Panc1 (cell line): ENCODE measurements at places on chromosomes 3 and 15.
A peak's percentile ranks its signal among the peaks of the same experiment; 100 is the strongest.

DNA sequence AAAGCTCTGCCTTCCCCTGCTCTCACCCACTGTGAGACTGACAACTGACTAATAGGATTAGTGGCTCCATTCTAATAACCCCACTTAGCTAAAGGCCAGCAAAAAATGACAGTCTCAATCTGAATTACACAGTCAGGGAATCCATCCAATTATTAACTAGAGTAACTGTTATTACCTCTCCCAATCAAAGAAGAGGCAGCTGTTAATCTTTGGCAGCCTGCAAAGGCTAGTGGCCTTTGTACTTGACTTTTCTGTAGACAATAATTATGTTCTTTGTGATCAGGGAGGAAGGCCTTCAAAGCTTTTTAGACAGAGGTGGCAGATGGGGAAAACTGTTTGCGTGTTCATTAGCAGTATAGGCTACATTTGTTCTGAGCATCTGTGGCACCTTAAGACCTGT is 177.7 kb downstream of the ISL2 start:
- DNase-seq, result no peak

GRCh38 chr15:33701304-33701696 is 267.0 kb upstream of the CHRM5 start:
- DNase-seq, result no peak

GRCh38 chr3:63387568-63387967 is 109.5 kb downstream of the SYNPR start:
- no peak for DNase-seq

DNA sequence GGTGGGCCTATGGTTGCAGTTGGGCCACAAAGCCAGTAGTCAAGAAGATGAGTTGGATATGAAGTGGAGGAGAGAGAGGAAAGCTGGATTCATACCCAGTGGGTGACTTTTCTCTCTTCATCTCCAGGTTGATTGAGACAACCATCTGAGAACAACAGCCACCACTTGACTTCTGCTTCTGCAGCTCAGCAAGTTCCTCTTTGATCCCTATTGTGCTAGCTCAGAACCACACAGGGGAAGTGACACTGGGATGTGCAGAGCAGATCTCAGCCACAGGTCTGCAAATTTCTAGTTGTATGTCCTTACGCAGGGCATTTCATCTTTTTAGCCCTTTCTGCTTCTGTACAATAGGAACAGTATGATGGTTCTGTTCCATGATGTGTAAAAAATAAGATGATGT is 459.2 kb upstream of the ARRDC4 start:
- no peak for DNase-seq

GRCh38 chr15:32853592-32853991 is 135.8 kb downstream of the GREM1 start:
- no peak for DNase-seq

DNA sequence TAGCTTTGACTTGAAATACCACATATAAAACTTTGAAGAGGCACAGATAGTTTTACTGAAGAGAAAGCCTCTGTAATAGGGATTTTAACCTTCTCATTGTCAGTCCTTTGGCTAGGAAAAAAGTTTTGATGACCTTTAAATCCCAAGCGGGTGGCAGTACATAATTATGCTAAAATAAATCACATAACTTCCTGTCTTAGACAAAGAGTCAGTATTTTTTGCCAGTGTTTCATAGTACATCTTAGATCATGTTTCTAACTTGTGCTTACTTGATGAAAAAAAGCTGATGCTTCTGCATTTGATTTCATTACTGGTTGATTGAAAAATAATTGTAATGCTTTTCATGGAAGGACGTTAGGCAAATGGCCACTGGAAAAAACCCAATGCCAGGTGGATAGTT is 5.8 kb downstream of the ST3GAL6 start:
- no peak for DNase-seq

DNA sequence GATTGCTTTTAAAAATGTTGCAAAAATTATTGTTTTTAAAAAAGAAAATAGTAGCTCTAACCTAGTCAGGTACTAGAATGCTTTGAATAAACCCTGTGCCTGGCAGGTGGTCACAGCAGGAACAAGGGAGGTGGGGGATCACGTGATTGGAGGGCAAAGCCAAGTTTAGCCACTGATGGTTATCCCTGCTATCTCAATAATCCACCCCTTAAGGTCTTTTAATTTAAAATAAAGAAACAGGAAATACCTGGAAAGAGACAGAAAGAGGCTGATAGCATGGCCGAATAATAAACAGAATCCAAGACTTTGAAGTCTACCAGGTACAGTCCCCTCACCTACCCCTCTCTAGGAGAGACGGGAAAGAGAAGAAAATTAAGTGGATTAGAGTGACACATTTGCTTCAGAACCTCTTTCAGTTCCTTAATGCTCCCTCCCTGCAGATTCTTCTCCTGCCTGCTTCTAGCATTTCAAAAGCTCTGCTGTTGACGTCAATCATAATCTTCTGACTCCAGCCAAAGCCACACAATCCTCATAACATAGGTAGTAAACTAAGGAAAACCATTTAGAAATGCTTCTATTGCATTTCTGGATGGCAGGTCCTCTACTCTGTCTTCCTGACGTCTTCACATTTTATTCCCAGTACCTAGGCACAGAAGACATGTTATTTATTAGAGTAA is 303.4 kb upstream of the MME start:
- no peak for DNase-seq

DNA sequence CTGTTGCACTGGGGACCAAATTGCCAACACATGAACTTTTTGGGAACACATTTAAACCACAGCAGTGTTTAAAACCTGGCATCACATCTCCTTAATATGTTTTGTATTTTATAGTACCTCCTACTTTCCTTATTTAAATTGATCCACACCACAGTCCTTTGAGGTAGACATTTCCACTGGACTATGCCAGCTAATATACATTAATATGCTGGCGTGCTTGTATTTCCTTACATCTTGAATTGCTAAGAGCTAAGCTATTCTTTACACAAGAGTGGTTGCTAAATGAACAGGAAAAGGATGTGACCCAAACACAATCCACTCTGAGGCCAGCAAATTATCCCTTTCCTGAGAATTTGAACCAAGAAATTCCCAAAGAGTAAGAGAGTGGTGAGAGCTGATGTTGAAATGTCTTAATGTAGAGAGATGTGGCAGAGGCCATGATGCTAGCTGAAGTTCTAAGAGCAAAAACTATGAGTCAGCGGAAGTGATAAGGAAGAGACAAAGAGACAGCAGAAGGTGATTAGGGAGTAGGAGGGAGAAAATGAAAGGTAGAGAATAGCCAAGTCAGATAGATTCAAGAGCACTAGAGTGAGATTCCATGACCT is 131.2 kb downstream of the CD47 start:
- DNase-seq, result no peak

DNA sequence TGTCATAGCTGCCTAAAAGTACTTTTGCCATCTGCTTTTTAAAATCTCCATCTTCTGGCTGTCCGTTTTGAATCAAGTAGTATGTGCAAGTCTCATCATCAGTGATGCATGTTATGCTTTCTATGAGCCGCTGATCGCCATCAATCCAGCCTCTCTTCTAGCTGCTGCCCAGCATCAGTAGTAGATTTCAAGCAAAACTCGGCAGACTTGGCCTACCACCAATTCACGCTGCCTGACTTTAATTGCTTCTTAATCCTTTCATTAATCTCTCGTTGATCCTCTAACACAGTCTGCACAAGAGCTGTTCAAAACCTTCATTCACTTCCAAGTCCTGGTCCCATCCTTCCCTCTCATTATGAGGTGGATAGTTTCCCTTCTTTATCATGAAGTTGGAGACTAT is 104.9 kb downstream of the NSUN3 start:
- no peak for DNase-seq

DNA sequence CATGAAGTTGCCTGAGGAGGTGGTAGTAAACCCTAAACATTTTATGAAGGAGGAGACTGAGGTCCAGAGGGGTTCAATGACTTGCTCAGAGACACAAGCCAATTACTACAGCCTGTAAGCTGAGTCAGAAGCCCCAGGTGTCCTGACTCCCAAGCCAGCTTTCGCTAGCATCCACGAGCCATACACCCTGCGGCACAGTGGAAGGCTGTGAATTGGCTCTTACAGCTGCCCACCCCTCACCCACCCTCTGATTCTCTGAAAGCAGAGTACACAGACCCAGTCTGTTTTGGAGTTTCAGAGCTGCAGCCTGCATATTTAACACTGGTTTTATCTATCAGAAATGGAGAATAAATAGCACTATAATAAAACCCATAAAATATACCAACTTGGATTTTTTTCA is 253.4 kb downstream of the IGSF11 start:
- no peak for DNase-seq

DNA sequence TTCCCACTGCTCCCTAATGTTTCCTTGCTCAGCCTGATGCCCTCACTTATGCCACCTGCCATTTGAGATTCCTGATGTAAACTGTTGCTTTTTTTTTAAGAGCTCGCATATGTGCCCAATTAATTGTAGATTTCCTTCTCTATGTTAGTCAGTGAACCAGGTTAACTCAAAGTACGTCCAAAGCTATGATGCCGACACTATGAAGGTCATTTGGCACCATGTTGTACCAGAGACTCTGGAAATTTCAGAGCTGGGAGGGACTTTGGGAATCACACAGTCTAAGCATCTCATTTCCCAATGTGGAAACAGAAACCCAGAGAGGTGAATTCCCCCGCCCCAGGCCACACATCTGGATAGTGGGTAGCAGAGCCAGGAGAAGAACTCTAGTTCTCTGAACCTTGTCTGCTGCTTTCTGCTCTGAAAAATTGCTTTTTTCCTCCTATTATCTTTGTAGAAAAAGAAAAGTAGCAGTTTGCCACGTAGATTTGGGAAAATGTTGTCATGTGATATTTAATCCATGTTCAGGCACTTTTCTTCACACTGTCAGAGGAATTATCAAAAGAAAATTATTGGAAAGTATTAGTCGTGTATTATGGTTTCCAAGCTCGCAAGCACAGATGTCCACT is 38.5 kb upstream of the TNFAIP8L3 start:
- no peak for DNase-seq

DNA sequence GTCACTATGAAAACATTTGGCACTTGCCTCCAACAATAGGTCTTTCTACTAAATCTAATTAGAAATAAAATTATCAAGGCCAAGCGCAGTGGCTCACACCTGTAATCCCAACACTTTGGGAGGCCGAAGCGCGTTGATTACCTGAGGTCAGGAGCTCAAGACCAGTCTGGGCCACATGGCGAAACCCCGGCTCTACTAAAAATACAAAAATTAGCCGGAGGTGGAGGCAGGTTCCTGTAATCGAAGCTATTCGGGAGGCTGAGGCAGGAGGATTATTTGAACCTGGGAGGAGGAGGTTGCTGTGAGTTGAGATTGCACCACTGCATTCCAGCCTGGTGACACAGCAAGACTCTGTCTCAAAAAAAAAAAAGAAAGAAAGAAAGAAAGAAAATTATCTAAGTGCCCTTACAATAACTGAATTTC is 1.6 kb upstream of the PLD1 start:
- DNase-seq, result no peak

DNA sequence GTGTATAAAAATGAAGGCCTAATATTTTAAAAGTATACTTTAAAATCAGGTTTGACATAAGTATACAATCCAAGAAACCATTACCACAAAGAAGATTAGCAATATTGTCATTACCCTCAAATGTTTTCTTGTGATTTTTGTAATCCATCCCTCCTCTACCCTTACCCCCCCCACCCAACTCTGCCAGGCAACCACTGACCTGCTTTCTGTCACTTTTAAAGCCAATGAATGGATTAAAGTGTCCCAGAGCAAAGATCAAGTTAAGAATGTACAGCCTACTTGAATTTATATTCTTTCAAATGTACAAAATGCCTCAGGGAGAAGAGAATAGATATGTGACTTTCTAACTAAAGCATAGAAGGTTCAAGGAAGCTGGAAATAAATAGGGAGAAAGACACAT is 1038.8 kb upstream of the GBE1 start:
- DNase-seq, result no peak

DNA sequence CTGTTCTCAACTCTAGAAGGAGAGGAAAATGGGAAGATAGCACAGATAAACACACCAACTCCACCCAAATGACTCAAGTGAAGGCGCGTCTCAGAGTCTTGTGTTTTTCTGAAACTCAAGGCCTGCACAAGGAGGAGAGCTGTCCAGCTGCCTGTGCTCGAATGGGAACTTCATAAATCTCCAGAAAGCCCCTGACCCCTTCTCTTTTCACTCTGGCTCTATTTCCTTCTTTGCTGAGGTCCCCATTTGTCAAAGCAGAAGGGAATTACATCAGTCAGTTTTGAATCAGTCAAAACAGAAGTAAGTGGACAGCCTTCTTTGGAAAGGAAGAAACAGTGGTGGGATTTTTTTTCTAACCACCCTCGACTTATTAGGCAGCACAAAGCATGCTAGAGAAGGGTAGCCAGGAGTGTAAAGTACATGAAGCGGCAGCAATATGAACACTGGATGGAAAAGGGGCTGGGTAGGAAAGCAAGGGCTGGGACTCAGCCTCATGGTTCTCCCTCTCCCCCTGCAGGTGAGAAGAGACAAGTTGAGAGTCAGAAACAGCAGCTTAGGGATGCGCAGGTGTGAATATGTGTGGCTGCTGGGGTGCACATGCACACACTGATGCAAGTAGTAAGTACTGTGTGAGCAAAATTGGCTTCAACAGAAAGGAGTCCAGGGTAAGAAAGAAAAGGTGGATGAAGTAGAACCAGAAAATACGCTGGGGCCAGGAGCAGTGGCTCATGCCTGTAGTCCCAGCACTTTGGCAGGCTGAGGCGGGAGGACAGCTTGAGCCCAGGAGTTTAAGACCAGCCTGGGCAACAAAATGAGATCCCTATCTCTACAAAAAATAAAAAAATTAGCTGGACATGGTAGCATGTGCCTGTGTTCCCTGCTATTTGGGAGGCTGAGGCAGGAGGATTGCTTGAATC is 36.6 kb upstream of the MAGEF1 start:
- DNase-seq, result peak; percentile 8

GRCh38 chr3:77242371-77242770 is 202.5 kb downstream of the ROBO2 start:
- DNase-seq, result no peak

- DNase-seq, result no peak
These were observed 15.1 kb downstream of the NTRK3 start for GRCh38 chr15:88241461-88241860.

GRCh38 chr15:41559239-41559782 is 299 bp downstream of the TYRO3 start:
- no peak for DNase-seq

DNA sequence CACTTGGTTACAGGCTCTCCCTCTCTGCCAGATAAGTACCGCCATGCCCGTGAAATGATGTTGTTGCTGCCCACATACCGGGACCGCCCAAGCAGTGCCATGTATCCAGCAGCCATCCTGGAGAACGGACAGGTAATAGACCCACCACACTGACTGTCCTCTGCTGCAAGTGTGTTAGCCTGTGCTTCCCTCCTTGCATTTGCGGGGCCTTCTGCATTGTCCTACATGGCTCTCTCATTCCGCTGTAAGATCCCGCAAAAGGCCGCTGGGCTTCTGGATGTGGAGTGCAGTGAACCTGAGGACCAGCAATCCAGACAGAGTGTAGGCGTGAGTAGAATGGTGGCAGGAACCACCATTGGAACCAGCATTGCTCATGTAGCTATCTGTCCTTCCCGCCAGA is 10.6 kb upstream of the MANF start:
- DNase-seq, result no peak
